ENCODE measurements at places on chromosomes 12 and 14.

DNA sequence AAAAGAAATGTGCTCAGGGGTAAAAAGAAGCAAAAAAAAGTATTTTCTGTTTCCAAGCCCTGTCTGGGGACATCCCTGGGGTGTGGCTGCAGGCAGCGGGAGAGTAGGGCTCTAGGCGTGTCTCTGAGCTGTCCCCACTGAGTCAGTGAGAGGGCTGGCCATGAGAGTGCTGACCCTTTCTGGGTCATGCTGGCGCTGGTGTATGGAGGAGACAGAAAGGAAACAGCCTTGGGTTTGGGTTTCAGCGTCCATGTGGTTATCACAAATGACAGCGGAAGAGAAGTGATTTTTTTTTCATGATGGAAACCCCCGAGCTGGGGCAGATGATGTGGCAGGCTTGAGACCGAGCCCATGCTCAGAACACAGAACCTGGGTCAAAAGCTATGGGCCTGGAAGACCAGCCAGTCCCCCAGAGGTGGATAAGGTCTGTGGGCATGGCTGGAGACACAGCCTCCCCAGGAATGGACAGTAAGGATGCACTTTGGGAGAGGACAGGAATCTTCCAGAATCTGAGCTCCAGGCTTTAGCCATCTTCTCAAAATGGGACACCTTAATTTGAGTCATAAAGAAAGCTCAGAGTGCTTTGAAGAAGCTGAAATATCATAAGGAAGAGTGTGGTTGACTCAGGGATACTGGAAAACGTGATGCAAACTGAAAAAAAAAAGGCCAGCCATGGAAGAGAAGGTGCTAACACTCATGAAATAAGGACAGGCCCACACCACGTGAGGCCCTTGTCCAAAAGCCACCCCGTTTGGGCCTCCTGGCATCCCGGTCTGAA lies 36.2 kb downstream of the SYNE3 start:
- DNase-seq: no peak

- no peak for DNase-seq
These were observed 25.9 kb upstream of the EDDM3A start for GRCh38 chr14:20719777-20720176.

DNA sequence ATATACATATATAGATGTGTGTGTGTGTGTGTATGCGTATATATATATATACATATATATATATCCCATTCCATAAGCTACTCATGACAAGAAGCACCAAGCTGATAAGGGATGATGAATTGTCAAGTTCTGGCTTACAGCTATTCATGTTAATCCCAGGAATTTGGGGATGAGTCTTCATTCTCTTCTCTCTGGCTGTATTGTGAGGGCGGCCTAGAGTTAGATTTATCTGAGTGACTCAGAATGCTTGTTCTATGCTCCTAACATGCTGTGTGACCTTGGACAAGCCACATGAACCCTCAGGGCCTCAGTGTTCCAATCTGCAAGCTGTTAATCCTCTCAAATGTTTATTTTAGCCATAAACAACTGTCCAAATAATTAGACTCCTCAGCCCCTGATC lies 749.0 kb downstream of the MED13L start:
- no peak for DNase-seq

GRCh38 chr14:39967885-39968284 lies 535.7 kb upstream of the FBXO33 start:
- no peak for DNase-seq

DNA sequence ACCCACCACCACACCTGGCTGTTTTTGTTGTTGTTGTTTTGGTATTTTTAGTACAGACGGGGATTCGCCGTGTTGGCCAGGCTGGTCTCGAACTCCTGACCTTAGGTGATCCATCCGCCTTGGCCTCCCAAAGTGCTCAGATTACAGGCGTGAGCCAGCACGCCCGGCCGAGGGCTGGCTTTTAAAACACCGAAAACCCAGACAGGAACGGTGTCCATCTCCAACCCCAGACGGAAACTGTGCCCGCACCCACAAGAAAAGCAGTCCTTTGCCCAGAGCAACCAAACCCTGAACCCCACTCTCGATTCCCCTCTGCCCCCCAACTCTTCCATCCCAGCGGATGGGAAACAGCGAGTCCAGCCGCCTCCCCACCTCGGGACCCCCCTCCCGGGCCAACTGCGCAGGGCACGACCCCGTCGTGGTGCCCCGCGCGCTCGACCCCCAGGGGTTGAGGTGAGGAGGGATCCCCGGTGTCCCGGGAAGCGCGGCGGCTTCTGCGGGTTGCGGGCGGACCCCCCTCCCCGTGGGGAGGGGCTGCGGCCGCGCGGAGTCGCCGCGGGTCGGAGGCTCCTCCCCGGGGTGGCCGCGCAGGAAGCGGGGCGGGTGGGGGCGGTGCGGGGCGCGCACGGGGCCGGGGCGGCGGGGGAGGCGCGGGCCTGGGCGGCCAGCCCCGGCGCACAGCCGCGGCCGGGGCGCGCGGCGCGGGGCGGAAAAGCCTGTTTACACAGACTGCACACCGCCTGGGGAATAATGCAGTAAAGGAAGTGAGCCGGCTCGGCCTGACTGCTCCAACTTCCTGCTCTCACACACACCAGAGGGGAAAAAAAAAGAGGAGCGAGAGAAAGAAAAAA lies at the start of gene ELK3:
Gene ELK3 (plus strand): TSS at position 651 of the 851 bp plus-strand sequence.
- peak; percentile 32 for DNase-seq

DNA sequence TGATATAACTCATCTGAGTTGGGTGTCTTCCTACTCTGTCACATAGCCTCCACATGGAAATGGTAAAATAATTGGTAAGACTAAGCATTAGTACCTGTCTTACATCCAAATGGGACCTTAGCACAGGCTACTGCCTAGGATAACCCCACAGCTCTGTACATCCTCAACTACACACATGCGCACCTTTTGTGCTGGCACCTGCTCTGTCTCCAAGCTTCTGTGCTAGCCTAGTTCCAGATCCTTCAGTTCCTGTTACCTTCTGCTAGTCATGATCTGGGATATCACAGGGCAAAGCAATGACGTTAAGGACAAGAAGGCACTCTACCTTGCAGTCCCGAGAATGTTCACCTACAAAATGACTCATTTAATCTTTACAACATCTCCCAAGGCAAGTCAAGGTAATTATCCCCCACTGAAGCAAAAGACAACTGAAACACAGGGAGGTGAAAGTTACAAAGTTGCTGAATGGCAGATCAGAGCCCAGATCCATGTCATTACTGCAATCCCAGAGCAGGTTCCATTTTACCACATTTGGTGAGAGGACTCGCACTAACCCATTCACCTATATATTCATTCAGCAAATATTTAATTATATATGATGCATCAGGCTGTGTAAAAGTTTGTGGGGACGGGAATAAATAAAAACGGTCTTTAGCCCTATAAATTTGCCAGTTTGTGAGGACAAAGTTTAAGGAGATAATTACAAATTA lies 61.7 kb downstream of the PPM1H start:
- DNase-seq: no peak

DNA sequence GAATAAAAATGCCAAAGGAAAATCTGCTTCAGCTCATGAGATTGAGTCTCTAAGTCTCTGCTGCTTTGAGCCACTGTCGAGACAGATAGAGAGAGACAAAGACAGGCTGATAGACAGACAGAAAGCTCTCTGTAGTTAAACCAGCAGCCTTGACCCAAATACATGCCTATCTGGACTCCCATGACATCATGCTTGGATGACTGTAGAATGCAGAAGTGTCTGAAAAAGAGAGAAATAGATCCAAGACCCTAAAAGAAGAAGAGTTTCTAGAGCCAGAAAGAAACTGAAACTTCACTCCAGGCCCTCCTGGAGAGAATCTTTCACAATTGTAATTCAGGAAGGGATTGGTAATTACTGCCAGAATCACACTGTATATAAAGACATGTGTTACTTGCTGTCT lies 122.6 kb upstream of the PLXNC1 start:
- no peak for DNase-seq

DNA sequence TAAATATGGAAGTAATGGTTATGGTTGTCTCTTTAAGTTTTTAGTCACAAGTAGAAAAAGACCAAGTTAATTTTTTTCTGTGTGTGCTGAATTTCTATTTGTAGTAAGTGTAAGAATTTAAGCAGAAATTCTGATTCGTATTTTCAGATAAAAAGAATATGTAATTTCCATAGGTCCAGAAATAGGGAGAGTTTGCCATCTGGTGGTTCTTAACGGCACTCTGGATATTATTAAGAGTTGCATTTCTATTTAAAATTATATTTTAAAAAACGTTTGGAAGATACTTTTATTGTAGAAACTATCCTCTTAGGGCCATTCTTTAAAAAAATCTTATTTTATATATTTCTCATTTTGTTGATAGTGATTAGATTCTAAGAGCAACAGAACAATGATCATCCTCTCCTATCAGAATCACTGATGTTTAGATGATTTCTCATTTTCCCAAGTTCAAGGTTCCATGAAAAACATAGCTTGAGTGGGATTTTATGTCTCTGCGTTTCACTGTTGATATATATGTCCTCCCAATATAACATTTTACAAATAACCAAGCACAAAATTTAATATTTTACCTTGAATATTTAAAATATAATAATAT lies 88.3 kb downstream of the LRRK2 start:
- DNase-seq: no peak

DNA sequence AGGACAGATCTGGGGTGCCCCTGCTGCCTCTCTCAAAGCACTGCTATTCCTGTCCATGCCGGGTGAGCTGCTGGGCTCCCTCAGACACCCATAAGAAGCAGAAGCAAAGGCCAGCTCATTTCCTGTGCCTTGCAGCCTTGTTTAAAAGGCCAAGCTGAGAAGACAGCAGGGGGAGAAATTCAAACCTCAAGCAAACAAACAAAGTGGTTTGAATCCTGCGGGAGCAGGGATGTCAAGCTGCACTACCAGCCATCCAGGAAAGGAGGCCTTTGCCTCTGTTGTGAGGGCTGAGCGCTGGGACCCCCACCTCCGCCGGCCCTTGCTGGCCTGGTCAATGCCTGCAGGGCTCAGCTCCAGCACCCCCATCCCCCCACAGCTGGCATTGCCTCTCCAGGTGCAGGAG lies 176.5 kb downstream of the PIWIL1 start:
- DNase-seq: no peak

DNA sequence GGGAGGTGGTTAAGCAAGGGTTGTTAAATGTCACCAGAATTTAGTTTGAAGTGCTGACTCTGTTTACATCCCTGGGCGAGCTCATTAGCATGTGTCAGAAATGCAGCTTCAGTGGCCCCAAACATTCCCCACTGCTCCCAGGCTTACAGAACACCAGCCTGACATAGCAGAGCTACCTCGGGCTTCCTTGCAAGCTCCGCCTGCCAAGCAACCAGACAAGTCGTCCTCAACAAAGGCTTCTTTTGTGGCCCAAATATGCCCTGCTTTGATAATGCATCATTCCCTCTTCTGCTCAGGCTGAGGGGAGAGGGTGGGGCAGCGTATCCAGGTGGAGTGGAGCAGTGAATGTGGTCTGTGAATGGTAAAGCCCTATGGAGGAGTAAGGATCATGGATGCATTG lies 28.0 kb downstream of the ERH start:
- DNase-seq: no peak

- no peak for DNase-seq
These were observed 531.3 kb downstream of the GALC start for GRCh38 chr14:87461704-87462103.

DNA sequence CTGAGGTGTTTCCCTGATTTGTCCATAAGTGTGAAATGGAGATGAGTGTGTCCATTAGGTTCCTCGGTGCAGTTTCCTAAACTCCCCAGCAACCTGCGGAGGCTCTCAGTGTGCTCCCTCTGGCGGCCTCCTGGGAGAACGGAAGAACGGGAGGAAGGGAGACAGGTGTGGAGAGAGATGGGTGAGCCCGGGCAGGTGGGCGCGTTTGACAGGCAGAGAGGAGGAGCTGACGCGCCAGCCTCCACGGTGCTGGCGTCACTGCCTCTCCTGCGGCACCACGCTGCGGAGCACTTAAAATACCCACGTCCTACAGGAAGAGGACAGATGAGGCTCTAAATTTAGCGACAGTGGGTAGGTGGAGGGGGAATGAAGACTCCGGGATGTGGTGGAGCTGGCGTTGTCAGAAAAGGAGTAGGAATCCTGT lies 26.8 kb upstream of the PEX5 start:
- no peak for DNase-seq

DNA sequence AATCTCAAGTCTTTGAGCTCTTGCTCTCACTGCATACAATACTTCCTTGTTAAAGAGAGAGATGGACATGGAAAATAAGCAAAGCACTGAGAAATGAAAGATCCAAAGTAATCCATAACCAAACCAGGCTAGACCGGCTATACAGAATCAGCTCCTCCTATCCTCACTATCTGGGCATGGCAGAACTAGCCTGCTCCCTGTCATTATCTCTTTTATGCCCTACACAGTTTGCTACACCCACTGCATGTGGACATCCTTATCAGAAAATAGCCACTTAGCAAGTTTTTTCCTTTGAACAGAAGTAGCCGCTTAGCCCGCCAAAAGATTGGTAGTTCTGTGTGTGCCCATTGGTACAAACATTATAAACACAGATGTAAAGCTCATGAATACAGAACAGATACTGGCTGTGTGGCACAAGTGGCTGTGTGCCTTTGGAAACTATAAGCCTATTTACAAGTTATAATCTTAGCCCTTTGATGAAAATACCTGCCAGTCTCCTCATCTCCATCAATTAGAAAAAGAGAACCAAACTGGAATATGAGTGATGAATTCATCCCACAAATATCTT lies 34.7 kb downstream of the SPTB start:
- DNase-seq: no peak

- DNase-seq: no peak
These were observed 36.3 kb downstream of the LIMA1 start for GRCh38 chr12:50246873-50247612.

GRCh38 chr12:56781726-56782125 lies 18.6 kb downstream of the HSD17B6 start:
- DNase-seq: no peak

- DNase-seq: no peak
These were observed 184.9 kb upstream of the GZMB start for GRCh38 chr14:24818823-24819341.

- no peak for DNase-seq
These were observed 133.6 kb downstream of the KSR2 start for GRCh38 chr12:117835156-117835555.

- no peak for DNase-seq
These were observed 97.8 kb downstream of the SLC6A15 start for GRCh38 chr12:84814664-84815245.

- DNase-seq: no peak
These were observed 75.8 kb downstream of the C12orf50 start for GRCh38 chr12:87953256-87953860.

GRCh38 chr12:79936670-79937069 lies 1.8 kb upstream of the PPP1R12A start:
- no peak for DNase-seq

DNA sequence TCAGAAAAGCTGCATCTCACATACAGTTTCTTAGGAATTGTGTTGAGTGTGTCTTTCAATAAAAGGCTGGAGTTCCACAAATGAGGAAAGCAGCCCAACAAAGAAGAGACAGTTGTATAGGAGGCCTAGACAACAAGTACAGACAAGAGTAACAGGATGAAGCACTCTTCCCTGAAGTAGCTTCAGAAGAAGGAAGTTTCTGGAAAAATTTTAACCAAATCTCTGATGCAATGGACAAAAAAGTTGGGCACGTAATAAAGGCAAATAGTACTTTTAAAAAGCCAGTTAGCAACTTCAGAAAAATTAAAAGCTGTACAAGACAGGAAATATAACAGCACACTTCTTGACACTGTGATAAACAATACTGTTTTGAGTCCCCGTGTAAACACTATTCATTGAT lies 134.1 kb upstream of the PLEKHG7 start:
- DNase-seq: no peak
